ENCODE measurements at places on chromosomes 1 and 21.

- no peak for DNase-seq
Observed at GRCh38 chr21:17610911-17611310, 1.8 kb downstream of the BTG3 start.

DNA sequence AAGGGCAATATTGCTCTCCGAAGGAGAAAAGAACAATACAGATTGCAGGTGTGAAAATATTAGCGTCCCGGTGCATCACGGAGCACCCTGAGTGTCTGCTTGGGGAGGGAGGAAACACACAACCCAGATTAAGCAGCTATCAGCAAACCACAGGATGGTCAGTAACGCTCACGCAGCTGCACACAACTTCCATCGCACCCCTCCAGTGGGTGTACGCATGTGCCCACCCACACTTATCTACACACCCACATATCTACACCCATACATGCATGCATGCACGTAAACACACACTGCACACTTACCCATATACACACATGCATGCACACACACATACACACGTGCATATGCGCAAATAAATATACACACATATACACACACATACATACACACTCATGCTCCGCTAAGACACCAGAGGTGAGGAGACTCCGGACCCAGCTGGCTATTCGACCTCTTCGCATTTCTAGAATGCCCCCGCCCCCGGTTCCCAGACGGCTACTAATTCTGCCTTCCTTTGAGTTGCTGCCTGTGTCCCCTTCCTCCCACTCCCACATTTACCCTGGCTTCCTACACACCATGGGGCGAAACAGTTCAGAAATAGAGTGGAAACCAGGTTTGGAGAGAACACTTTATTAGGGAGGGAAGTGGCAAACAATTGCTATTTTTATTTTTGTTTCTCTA is 26.2 kb downstream of the ITPKB start:
- no peak for DNase-seq

- DNase-seq: no peak
Observed at GRCh38 chr1:116692879-116693278, 25.3 kb upstream of the IGSF3 start.

GRCh38 chr1:2831596-2832212 is 30.2 kb upstream of the TTC34 start:
- DNase-seq: no peak

DNA sequence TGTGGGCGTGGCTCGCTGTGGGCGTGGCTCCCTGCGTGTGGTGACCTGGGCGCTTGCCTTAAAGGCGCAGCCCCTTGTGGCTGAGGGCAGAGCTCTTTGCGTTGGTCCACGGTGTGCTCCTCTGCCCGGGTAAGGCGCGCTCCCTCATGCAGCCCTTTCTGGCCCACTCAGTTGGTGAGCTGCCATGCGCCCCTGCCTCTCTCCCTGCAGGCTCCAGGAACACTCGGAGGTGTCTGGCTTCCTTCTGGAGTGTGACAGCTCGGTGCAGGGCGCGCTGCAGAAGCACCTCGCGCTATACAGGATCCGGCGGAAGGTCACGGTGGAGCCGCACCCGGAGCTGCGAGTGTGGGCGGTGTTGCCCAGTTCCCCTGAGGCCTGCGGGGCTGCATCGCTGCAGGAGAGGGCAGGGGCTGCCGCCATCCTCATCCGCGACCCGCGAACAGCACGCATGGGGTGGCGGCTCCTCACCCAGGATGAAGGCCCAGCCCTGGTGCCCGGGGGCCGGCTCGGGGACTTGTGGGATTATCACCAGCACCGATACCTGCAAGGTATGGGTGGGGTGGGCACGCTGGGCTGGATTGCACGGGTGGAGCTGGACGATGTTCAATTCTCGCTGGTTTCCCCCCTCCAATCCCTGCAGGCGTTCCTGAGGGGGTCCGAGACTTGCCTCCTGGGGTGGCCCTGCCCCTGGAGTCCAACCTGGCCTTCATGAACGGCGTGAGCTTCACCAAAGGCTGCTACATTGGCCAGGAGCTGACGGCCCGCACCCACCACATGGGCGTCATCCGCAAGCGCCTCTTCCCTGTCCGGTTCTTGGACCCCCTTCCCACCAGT is 9.1 kb downstream of the IBA57 start:
- no peak for DNase-seq

GRCh38 chr1:95640746-95641145 is 406.7 kb downstream of the RWDD3 start:
- DNase-seq: no peak

DNA sequence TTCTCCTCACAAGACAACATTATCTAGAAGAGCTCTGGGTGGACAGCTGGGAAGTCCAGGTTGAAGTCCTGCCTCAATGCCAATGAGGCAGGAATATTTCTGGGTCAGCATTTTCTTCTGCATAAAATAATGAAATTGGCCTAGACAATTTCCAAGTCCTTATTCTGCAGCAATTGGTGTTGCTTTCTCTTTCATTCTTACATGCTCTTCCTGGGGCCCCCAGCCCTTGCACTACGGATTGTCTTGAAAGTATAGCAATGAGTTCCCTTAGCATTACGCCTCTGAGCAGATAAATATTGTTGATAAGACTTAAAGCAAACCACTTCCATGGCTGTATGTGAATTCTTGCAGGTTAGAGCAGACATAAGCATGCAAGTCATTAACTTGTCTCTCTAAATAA is 188.5 kb downstream of the TGFBR3 start:
- no peak for DNase-seq

GRCh38 chr1:165444897-165445370 is at the start of gene RXRG:
TSS of gene RXRG (minus strand) at chr1:165445126. CDS start at chr1:165444893, 233 bp downstream.
- DNase-seq: no peak
